Left ventricle myocardium superior (tissue), 1 donor: ENCODE measurements at places on chromosomes 2 and 18.

DNA sequence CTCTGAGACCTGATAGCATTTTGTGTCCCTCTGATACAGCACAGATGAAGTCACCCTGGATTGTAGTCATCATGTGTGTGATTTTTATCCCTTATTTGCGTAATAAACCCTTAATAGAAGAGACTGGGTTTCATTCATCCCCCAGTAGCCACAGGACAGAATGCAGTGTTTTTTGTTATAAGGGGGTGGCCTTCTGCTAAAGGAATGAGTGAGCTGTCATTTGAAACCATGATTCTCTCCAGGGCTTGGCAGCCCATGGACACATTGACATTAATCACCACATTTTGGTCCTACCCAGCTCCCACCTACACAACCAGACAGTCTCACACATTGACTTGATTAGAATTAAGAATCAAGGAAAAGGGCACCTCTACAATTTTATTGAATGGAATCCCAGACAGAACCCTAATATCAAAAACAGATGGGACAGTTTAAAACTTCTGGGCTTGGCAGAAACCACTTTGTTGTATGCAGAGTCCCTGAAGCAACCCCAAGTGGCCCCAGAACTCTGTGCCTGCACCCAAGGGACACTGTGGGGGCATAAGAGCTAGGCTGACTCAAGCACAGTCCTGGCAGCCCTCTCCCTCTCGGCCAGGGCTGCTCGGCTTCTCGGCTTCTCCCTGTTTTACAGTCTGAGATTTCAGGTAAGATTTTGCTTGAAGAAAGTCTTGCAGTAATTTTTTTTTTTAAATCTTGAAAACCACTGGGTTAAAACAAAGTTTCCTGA lies 254.0 kb upstream of the SLC14A2 start:
- DNase-seq: no peak

- DNase-seq: no peak
Measured at GRCh38 chr2:170905864-170906263, 23.2 kb upstream of the GORASP2 start.

- peak; percentile 36 for DNase-seq
Measured at GRCh38 chr2:216341121-216341520, 31.2 kb downstream of the MARCHF4 start.

- no peak for DNase-seq
Measured at GRCh38 chr2:101873543-101873942, 118.2 kb upstream of the IL1R2 start.

- peak; percentile 0 for DNase-seq
Measured at GRCh38 chr2:128621074-128621473, 302.4 kb upstream of the HS6ST1 start.

GRCh38 chr2:168571061-168571460 lies 115.0 kb downstream of the CERS6 start:
- no peak for DNase-seq

GRCh38 chr2:105590780-105591660 lies 153.7 kb upstream of the NCK2 start:
- DNase-seq: no peak

- DNase-seq: no peak
Measured at GRCh38 chr2:241157841-241158545, 7.7 kb downstream of the PPP1R7 start.

GRCh38 chr18:59249199-59249774 lies 24.0 kb downstream of the RAX start:
- DNase-seq: no peak
